SK-N-DZ (cell line): ENCODE measurements at places on chromosomes 3 and 15.

- DNase-seq, result no peak
These were observed 145.9 kb downstream of the MEIS2 start for GRCh38 chr15:36954486-36954885.

GRCh38 chr3:127065561-127066290 is 82.8 kb downstream of the PLXNA1 start:
- DNase-seq, result no peak

- peak; percentile 94 for DNase-seq
These were observed 315.2 kb upstream of the ROBO2 start for GRCh38 chr3:76724706-76725105.

DNA sequence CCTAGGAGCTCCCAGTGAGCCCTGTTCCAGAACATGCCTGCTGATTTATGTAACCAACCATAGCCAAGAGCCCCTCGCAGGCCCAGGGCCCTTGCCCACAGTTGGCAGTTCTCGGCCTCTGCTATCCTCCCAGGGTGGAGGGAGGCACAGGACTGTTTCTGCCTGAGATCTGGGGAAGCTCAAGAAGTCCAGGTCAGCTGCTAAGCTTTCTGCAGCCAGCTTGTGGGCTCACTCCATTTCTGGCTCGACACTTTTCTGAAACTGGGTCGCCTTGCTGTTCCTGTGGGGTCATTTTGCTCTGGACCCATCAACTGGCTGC is 72.5 kb upstream of the HERC1 start:
- no peak for DNase-seq

DNA sequence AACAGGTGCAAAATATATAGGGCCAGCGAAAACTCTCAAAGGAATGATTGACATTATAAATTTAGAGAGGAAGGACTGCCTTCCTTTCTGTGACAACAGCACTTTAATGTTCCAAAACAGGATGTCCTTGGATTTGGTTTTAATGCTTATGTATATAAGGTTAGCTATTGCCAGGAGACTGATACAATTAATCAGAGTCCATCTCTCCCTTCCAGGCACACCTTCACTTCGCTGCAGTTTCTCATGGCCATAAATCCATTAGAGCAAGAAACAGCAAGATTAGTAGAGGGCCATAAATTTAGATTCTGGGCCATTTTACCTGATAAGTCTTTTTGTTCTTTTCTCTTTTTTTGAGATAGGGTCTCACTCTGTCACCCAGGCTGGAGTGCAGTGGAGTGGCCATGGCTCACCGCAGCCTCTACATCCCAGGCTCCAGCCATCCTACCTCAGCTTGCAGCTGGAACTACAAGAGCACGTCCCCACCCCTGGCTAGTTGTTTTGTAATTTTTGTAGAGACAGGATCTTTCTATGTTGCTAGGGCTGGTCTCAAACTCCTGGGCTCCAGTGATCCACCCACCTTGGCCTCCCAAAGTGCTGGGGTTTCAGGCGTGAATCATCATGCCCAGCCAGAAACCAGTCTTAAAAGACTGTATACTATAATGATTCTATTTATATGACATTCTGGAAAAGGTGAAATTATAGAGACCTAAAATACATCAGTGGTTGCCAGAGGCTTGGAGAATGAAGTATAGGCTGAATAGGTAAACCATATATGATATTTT is 15.7 kb upstream of the TFRC start:
- DNase-seq, result no peak

DNA sequence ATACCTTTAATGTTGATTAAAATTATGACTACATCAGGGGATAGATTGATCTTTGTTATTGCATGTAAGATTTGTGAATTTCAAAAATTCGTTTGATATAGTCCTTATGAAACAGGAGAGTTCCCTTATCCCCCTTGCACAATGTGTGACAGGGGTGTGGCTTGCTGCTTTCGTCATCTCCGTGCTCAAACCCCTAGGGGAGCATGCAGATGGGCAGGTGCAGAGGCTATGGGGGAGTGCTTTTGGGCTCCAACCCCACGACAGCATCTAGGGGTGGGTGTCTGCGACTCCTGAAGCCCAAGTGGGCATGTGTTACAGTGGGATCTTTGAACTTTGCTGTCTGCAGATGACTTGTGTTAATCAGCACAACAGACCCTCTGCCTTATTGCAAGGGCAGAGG is 360.1 kb upstream of the GOLIM4 start:
- no peak for DNase-seq

DNA sequence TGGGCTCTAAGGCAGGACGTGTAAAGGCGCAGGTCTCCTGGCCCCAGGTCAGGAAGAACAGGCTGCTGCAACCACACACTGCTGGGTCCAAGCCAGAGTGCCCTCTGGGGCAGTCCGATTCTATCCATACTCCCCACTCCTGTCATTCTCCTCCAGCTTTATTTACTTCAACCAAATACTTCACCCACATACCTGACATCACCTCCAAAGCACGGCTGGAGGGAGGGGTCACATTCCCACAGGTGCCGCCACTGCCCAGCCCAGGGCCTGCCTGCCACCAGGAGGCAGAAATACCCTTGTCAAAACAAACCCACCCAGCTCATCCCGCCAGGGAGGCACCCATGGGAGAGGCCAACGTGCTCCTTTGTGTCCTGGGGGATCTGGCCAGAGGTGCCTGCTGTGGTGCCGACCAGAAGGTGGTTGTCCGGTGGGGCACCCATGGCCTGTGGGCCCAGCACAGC is 100.4 kb downstream of the DAPK2 start:
- DNase-seq, result no peak

DNA sequence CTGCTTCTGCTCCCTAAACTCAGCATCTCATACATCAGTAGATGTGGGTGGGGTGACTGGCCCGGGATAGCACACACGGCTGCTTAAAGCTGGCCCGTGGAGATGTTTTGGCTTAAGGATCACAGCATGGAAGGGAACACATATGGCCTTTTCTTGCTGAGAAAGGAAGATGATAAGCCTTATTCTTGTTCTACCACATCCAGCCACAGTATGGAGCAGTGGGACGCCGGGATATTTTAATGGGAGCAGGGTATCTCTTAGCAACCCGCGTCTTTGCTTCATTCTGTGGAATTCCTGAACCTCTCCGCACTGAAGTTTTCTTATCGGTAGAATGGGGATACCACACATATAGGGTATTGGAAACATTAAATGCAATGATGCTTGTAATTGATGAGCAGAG is 94.1 kb upstream of the PROK2 start:
- DNase-seq, result no peak
